Fibroblast of pulmonary artery (primary cell): ENCODE measurements at places on chromosomes 11 and 22.

GRCh38 chr11:19245351-19245750, 4.6 kb upstream of the E2F8 start:
- DNase-seq, result no peak

DNA sequence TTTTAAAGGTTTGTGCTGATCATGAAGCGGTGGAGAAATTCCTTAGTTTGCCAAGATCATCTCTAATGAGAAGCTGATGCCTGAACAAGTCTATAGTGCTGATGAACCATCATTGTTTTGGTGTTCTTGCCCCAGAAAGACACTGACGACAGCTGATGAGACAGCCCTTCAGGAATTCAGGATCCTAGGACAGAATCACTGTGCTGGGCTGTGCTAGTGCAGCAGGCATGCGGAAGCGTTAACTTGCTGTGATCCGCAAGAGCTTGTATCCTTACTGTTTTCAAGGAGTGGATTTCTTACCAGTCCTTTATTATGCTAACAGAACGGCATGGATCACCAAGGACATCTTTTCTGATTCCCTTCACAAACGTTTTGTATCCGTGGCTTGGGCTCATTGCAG, 104.1 kb downstream of the TBC1D22A start:
- peak; percentile 74 for DNase-seq

DNA sequence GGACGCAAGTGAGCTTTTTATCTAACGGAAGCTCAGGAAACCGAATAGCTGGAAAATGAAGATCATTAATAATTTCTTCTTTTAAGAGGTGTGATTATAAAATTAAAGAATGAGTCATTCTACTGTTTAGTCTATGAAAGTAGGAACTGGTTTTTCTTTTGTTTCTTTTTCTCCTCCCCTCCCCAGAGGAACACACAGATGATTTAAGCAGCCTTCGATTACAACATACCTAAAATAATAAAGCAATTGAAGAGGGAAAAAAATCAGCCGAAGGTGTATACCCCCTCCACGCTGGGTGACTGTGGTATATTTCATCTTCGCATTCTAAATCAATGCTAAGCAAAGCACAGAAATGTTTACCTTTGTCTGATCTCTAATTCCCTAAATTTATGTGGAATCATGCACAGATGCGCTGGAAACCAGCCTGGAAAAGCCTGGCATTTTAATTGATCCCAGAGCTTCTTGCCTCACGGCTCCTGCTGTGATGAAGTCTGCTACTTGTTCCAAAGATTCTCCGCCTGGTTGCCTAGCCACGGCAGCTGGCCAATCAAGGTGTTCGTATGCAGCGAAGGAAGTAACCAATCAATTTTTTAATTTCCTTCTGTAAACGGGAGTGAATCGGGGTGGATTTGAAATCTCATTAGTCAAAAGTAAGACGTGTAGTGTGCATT, 133.9 kb downstream of the FANCF start:
- DNase-seq, result no peak

DNA sequence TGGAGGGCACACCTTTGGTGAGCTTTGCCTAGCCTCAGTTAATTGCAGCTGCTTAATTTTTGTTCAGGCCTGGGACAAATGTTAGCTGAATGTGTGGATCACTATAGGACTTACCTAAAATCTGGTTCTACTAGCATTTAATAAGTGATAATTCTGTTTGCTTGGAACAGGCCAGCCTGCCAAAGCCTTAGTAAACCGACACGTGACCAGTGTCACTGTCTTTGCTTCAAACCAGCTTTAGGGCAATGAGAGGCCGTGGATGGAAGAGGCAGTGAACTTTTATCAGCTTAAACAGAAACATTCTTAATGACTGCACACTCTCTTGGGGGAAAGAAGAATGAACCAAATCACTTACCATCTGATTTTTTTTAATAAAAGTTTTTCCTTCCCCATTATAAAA, 10.8 kb downstream of the PARVA start:
- DNase-seq, result no peak

- DNase-seq, result no peak
Measured at GRCh38 chr11:32219320-32219719, 128.4 kb downstream of the RCN1 start.

- DNase-seq, result no peak
Measured at GRCh38 chr11:57374966-57375365, 6.0 kb downstream of the PRG3 start.

GRCh38 chr11:95776859-95777258, 12.7 kb downstream of the FAM76B start:
- no peak for DNase-seq
